ENCODE measurements at places on chromosomes 5 and 9. TPM values are rescaled to one million over a fixed set of nuclear protein-coding genes. Genes with fewer than 3 reads are reported as not detected.

NSMF gene
- 47.8 TPM for total RNA-seq

CARD6 gene
- total RNA-seq = 1.3 TPM

RASGEF1C gene
- 0.85 TPM for total RNA-seq

PALM2AKAP2 gene
- total RNA-seq = 3.4 TPM

OCLN gene
- 176 TPM for total RNA-seq

WDR31 gene
- 3.0 TPM for total RNA-seq

PCDHB11 gene
- total RNA-seq = 2.2 TPM

HRH2 gene
- total RNA-seq = 0.30 TPM

BAAT gene
- total RNA-seq = not detected

CDC25C gene
- total RNA-seq = 10.2 TPM
